NT2/D1 (cell line): ENCODE measurements at places on chromosomes 3 and 15.

DNA sequence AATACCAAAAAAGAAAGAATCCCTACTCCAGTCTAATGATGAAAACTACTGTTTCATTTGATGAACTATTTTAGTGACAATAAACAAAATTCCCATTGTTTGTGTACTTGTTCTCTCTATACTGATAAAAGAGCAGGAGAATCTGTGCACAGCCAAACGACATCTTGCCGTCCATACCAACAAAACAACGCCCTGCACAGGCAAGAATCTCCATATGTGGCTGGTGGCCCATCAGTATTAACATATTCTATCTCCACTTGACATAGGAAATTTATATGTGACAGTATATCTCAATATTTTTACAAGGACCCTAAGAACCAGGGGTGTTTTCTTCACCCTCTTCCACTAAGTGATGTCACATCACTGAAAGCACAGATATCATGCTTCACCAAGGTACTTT is 279.5 kb downstream of the ULK4 start:
- no peak for DNase-seq

GRCh38 chr3:18027161-18027939 is 284.9 kb upstream of the TBC1D5 start:
- no peak for DNase-seq

DNA sequence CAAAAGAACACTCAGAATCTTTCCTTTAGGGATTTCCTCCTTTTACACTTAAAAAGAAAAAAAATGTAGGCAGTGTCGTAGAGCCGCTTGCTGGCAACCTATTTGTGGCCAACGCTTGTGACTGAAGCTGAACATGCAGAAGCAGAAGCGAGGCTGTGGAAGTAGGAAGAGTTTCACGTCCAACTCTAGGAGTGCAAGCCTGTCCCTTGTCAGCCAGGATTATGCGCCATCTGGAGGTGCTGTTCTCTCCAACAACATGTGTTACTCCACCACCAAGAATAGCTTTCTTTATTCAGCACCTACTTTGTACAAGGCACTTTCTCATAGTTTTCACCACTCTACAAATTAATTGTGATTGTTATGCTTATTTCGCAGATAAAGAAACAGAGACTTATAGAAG is 223.2 kb upstream of the LMCD1 start:
- no peak for DNase-seq

- no peak for DNase-seq
Measured at GRCh38 chr15:98433346-98433745, 215.0 kb upstream of the IGF1R start.

- DNase-seq: no peak
Measured at GRCh38 chr15:74906067-74906449, 593 bp downstream of the FAM219B start.

DNA sequence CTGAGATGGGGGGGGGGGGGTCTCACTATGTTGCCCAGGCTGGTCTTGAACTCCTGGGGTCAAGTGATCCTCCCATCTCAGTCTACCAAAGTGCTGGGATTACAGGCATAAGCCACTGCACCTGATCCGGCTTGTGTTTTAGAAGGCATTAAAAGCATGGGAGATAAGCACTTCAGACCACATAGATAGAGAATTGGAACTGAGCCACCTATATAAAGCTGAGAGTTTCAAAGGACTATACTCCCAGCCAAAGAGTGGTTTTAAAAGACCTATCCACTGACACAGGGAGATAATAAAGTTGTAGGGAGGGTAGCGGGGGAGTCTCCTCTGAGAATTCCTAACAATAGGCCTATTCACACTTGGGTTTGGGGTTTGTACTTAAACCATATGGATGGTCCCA is 34.8 kb downstream of the DENND4A start:
- DNase-seq: no peak

DNA sequence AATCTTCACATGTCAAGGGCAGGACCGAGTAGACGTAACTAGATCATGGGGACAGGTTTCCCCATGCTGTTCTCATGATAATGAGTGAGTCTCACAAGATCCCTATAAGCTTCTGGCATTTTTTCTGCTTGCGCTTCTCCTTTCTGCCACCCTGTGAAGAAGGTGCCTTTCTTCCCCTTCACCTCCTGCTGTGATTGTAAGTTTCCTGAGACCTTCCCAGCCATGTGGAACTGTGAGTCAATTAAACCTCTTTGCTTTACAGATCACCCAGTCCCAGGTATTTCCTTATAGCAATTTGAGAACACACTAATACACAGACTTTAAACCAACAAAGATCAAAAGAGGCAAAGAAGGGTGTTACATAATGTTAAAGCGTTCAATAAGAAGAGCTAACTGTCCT is 156.6 kb upstream of the UBE2E2 start:
- DNase-seq: no peak

DNA sequence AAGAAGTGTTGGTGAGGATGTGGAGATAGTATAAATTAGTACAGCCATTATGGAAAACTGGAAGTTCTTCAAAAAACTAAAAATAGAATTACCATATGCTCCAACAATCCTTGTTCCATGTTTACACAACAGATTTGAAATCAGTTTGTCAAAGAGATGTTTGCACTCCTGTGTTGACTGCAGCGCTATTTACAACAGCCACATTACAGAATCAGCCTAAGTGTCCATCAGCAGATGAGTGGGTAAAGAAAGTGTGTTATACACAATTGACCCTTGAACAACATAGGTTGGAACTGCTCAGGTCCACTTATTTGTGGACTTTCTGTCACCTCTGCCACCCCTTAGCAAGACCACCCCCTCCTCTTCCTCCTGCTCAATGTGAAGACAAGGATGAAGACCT is 34.7 kb downstream of the LMLN start:
- no peak for DNase-seq

- no peak for DNase-seq
Measured at GRCh38 chr15:88321271-88321670, 64.7 kb upstream of the NTRK3 start.

- DNase-seq: no peak
Measured at GRCh38 chr15:69035918-69036258, 21.4 kb downstream of the NOX5 start.

- DNase-seq: no peak
Measured at GRCh38 chr3:48856469-48856868, 8.8 kb upstream of the PRKAR2A start.

- DNase-seq: no peak
Measured at GRCh38 chr3:151935446-151935845, 62.0 kb downstream of the SUCNR1 start.

DNA sequence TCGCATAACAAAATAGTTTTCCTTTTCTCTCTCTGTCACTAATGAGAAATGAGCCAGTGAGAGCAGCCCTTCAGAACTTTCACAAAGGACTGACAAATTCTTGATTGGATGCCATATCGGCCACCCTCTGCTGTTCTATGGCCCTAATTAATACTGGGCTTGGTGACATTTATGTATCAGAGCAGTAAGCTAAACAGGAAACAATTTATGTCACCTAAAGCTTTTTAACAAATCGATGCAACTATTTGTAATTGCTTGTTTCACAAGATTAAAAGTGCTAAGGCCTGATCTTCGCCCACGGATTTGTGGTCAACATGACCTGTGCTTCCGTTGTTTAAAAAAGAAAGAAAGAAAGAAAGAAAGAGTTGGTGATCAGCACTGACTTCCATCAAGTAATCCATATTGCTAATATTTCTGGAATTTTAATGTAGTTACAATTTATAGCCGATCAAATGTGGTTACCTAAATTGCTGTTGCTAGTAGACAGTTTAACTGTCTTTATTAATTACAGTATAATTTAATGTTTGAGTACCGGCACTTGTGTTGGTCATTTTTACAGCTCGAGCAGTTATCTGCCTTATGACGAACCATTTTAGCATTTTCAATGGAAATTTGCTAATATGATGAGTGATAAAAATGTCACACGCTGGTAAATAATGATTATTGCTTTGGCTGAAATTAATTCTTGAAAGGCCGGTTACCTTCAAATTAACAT is 631.3 kb downstream of the FOXP1 start:
- no peak for DNase-seq

GRCh38 chr3:179608931-179609720 is 4.5 kb downstream of the NDUFB5 start:
- no peak for DNase-seq

DNA sequence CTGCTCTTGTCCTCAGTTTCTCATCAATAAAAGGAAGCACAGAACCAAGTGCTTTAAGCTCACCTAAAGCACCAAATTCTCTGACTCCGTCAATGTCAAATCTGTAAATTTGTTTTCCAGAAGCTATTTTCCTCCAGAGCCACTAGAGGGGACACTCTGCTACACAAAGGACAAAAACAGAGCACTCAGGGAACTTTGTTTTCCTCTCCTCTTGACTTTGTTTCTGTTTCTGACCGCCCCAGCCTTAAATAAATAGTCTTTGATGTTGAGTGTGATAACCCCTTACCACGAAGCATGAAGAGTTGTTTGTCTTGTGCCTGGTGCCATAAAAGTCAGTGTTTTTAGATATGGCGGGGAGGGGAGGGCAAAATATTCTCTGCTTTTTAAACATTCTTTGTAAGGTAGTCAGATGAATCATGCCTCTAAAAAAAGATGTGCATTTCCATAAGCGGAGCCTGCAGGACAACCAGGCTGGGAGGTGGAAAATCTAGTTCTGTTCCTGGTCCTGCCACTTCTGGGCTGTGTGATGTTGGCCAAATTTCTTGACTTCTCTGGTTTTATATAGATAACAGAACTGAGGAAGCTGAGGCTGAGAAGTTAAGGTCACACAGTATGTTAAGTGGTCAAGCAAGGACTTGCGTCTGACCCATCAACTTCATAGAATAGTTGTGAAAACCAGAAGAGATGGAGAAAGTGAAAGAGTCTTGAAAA is 7.3 kb upstream of the ZBTB38 start:
- peak; percentile 35 for DNase-seq
